HAP-1 (cell line): ENCODE measurements at places on chromosomes 12 and 14.

DNA sequence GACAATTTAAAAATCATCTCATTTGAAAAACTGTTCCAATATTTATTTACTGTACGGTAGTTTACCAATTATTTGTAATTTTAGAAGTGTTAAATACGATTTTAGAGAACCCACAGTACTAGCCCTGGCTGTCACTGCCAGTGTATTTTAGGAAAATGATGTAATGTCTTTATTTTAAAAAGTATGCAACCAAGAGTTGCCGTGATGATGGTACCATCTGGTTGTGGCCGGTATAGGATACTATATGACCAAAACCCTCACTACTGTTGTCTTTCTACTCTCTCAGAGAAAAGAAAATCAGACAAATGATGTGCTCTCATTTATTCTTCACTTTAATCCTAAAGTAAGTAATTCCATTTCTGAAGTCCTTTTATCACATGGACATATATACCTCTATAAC lies 395.0 kb downstream of the FOXG1 start:
- no peak for DNase-seq

DNA sequence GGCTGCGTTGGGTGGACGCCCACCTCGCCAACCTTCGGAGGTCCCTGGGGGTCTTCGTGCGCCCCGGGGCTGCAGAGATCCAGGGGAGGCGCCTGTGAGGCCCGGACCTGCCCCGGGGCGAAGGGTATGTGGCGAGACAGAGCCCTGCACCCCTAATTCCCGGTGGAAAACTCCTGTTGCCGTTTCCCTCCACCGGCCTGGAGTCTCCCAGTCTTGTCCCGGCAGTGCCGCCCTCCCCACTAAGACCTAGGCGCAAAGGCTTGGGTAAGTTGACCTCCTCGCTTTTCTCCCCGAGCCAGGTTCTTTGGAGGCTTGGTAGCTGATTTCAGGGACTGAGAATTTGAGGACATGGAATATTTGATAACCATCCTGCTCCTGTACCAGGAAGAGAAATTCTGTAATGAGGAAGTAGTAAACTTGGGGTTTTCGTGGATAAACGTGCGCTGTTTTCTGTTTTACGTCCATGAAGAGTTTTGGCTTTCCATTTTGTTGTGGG lies 530 bp downstream of the APAF1 start:
- peak; percentile 41 for DNase-seq

- no peak for DNase-seq
These were observed 281.0 kb upstream of the RGS6 start for GRCh38 chr14:71651228-71651627.

GRCh38 chr14:66804141-66804540 lies 296.2 kb downstream of the GPHN start:
- no peak for DNase-seq

DNA sequence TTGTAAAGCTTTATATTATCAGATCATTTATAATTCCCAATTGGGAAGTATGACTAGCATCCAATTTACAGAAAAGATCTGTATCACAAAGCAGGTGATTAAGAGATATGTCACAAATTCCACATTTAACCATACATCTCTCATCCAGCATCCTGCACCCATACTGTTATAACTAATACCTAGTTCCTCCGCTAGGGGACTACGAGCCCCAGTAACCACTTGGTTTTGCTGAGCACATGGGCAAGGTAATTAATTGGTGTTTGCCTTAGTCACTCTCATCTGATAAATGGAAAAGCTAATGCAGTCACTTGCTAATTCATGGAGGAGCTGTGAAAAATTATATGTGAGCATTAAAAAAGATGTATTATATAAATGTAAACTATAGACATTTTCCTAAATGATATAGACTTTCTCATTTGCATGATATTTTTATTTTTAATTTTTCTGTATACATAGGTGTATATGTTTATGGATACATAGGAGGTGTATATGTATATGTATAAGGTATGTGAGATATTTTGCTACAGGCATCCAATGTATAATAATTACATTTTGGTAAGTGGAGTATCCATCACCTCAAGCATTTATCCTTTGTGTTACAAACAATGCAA lies 1031.8 kb downstream of the GALC start:
- peak; percentile 14 for DNase-seq
